AG09319 (cell line): ENCODE measurements at places on chromosomes 3 and 15.

DNA sequence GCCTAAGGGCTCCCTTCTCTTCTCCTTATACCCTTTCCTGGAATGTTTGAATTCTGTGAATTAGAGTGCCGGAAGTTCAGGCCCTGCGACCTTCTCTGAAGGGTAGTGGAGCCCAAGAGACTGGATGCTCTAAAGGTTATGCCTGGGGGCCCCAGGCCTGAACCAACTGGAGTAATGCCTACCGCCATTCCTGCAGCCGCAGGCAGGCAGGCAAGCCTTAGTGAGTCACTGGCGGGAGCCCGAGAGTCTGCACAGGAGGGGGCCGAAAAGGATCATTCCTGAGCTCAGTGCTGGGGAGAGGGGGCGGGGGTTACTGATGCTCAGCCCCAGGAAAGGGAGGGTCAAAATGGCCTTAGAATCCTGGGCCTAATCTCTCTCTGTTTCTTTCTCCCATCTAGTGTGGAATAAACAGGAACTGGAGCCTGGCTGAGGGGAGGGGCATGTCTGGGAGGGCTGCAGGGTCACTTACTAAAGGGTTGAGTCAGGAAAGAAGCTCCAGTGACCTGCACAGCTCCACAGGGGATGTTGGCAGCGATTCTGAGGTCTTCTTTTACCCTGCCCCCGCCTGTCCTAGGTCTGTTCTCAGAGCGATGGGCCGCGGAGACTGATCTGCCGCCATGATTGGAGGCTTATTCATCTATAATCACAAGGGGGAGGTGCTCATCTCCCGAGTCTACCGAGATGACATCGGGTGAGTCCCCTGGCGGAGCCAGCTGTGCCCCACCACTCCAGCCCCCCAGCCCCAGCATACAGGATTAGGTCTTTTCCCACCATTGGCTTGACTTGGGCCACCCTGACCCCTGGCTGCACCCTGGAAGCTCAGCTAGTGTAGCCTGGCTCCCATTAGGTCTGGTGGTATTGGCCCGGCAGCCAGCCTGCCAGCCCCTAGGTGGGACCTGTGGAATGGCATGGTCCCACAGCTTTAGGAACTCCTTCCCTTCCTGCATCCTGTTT lies 2.0 kb downstream of the AP2M1 start:
- peak; percentile 79 for DNase-seq

DNA sequence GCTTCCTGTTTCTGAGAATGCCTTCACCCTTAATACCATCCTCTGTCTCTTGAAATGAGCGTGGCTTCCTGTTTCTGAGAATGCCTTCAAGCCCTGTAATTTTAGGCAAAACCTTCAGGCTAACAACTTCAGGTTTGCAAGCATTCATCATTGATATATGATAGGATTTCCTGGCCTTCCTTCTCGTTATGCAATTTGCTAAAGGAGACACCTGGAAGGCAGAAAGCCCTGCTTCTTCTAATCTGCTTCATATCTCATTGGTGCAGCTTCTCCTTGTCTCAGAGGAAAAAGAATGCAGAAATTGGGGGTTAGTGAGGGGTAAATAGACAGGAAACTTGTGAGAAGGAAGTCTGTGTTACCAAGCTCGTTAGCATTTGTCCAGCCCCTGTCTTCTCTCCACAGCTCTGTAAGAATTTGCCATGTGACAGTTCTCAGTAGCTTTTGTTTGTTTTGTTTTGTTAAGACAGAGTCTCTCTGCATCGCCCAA lies 7.3 kb downstream of the ARL6IP5 start:
- no peak for DNase-seq

DNA sequence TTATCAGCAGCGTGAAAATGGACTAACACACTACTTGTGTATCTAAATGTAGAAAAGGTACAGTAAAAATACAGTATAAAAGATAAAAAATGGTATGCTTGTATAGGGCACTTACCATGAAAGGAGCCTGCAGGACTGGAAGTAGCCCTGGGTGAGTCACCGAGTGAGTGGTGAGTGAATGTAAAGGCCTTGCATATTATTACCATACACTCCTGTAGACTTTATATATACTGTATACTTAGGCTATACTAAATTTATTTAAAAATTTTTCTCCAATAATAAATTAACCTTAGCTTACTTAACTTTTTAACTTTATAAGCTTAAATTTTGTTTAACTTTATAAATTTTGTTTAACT lies 67.2 kb upstream of the TSPAN3 start:
- no peak for DNase-seq

DNA sequence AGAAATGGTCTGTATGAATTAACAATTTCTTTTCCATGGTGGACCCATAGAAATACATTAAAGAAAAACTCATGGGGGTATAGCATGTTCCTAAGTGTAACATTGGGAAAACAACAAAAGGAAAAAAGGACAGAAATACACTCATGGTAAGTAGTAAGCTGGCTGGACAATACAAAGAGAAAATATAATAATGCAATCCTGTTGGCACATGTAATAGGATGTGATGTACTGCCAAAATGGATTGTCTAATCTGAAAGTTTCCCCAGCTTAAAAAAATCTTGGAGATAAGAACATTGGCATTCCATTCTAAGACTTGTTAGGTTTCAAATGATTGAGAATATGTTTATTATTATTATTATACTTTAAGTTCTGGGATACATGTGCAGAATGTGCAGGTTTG lies 128.1 kb downstream of the MBNL1 start:
- DNase-seq = no peak

- DNase-seq = no peak
These were observed 96.5 kb upstream of the RAD18 start for GRCh38 chr3:9059489-9060400.

DNA sequence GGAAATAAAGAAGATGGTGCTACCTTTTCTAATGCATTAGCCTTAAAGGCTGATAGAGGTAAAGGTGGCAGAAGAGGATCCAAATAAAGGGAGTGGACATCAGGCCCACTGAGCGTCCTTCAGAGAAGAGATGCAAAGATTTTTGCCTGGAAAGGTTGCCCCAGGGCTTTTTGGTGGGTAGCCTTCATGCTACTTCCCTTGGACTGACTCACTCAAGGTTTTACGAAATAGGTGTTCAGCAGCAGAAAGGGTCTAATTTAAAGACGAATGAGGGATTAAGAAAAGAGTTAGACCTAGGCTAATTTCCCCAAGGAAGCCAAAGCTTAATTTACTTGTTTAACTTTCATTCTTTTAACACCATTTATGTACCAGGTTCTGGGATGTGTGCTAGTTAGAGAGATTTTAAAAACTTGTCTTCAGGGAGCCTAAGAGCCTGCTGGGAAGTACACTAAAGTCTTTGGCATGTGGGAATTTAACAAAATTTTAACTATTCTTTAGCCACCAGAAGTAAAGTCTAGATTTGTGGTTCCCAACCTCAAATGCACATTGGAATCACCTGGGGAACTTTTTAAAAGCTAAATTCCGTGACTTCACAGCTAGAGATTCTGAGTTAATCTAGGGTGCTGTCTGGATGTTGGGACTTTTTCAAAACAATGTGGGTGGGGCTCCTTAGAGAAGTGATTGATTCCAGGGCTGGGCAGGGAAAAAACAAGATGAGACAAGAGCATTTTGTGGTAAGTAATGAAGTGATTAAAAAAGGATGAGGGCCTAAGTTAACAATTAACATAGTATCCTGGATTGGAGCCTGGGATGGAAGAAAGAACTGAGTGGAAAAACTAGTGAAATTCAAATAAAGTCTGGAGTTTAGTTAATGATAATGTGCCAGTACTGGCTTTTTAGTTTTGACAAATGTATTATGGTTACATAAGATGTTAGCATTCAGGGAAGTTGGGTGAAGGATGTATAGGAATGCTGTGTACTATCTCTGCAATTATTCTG lies 3.4 kb downstream of the IL20RB start:
- no peak for DNase-seq

DNA sequence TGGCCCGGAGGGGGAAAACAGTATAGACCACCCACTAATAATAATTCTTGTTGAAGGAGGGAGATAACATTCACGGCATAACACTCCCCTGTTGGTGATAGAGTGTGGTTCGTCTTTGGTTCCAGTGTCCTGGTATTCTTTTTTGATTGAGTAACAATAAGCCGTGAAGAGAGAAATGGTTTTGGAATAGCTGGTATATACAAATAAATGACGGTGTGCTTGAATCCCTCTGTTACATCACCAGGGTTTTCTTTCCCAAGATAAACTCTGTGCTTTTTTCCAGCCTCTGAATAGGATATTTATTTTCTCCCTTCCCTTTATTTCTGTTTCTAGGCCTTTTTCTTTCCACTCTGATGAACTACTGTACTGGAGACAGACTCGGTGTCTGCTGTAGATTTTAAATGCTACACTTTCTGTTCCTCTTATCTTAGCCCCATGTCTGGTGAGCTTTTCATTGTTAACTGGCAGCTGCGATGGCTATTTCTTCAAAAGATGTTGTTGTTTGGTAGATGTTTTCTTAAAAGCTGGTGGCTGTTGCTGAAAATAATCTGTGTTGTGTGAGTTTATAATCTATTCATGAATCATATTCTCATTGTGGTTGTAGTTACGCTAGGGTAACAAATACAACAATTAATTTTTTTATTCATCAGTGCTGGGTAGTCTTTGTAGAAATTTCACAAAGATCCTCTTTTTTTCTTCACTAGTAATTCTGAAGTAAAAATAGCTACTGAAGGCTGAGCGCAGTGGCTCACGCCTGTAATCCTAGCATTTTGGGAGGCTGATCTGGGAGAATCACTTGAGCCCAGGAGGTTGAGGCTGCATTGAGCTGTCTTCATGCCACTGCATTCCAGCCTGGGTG lies 15.5 kb upstream of the SCAANT1 start:
- DNase-seq = no peak

DNA sequence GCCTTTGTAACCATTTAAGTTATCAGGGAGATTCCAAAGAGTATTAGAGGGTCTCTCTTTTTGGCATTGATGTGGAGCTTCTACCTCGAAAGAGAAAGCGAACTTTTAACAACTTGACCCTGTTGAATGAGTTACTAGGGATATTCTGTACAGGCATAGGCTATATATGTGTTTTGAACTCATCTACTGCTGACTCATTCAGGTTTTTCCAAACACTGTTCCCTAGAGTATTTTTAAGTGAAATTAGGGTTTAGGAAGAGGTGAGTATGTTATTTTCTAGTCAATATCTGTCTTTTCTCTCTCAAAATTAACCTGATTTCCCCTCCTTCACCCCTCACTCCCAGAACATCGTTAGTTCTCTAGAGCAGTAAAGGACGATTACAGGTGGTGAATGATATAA lies 228.1 kb upstream of the C2CD4B start:
- DNase-seq = no peak

DNA sequence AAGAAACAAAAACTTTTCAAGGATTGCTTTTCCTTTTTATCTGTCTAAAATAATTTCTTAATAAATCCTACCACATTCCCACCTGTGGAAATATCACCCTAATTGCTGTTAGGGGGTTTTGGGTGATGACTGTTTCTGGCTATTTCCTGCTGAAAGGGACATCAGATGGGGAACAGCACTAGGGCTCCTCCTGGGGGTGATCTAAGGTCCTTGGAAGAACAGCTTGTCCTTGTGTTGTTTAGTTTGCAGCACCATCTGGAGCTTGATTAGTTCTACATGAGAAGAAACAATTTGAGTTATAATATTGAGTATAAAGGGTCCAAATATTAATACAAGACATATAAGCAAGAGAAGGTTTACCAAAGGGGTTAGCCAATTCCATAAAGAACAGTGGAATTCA lies 18.7 kb downstream of the OR5H15 start:
- no peak for DNase-seq

DNA sequence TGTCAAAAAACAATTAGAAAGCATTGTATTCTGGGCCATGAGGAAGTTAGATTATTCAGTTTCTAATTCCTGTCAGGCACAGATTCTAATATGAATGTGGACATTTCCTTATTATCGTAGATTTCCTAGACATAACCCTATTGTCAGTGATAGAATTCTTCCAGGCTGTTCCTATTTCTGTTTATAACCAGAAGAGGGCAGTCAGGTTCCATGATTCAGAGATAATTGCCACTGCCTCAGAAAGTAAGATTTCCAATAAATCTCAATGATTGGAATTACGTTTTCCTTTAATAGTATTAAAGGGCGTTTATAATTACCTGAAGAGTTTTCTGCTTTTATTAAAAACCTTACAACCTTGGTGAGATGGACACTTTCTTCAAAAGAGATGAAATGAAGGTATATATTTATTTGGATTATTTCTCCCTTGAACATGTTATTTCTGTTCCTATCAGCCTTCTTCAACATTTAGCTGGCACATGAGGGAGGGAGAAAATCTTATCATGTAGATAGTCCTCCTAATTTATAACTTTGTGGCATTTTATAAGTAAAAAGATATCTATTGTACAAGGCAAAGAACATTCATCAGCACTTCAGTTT lies 439.2 kb downstream of the MCTP2 start:
- peak; percentile 8 for DNase-seq

GRCh38 chr3:138862924-138863775 lies 28.4 kb upstream of the PIK3CB start:
- DNase-seq = peak; percentile 16

- no peak for DNase-seq
These were observed 342.9 kb upstream of the PROK2 start for GRCh38 chr3:72127844-72128243.

DNA sequence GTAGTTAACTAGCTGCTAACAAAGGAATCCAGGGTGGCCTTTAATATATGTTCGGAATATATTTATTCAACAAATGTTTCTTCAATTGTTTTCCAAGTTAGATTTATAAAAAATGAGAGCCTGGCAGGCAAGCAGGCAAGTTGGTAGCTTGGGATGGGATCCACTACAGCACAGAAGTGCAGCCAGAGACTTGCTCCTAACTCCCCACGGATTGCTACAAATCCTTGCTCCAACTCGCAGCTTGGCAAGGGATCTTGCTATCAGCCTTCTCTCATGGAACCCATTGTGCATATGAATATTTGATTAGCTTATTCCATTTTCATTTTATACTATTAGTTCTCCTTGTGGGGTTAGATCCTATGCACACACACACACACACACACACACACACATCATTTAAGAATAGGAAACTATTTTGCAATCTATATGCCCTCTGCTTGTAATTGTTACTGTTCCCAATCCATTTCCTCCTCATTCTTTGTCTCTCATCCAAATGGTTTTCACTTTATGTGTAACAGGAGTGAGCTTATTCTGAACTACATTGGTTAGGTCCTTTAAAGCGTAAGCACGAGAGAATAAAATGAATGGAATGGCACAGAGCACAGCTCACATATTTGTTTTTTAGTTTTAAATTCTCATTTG lies 505.6 kb downstream of the LPP start:
- no peak for DNase-seq
